ENCODE measurements at places on chromosomes 12 and 14. TPM values are rescaled to one million over a fixed set of nuclear protein-coding genes. Genes with fewer than 3 reads are reported as not detected.

GRCh38 chr14:65491274-65491673 is 78.7 kb downstream of the FUT8 start:
- no peak for DNase-seq

- no peak for DNase-seq
Observed at GRCh38 chr12:119634743-119635142, 33.2 kb upstream of the PRKAB1 start.

DNA sequence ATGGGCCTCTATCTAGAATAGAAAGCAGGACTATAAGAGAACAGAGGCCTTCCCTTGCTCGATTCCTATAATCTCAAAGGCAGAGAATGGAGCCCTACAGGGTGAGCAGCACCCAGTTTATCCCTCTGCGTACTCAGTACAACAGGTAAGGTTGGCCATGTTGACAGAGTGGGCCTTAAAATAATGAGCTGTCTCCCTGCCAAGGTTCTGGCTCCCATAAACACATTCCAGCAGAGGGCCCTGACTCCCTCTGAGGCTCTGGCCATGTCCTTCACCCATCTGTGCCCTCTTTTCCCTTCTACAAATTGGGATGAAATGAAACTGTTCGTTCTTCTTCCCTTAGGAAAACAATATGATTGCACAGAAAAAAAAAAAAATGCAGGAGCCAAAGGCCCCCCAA is 16.9 kb upstream of the PNMA1 start:
- no peak for DNase-seq

DNA sequence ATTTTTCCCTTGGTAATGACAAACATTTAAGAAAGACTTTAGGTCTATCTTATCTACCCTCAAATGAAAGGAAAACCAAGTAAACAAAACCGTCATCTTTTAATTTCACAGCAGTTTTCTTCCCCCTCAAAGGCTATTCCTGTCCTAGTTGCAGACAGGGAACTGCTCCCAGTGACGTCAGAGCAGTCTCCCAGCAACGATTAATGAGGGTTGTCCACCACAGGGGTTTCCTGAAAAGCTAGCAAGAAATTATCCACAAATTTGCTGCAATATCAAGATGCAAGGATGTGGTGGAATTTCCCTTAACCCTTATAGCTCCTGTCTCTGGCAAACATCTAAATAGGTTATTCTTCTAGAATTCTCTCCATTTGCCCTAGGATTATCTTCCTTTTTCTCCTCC is 89.1 kb upstream of the STAC3 start:
- no peak for DNase-seq

- no peak for DNase-seq
Observed at GRCh38 chr12:123306200-123306599, 34.5 kb upstream of the CDK2AP1 start.

DNA sequence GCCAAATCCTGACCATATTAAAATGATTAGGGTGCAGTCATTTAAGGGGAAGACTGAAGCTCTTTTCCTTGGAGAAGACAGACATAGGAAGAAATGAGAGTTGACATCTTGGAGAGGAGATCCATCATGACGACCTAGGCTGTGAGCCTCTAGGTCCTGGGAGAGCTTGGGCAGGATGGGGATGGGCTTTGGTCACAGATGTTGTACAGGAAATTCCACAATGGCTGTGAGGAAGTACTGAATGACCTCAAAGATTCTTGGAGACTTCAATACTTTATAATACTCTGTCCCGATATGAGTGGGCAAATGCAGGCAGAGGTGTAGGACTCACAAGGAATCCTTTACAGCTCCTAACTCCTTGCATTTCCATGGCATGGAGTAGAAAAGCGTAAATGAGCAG is 204.9 kb upstream of the FRMD6 start:
- DNase-seq = no peak

- no peak for DNase-seq
Observed at GRCh38 chr14:94474581-94475031, 1.4 kb downstream of the SERPINA9 start.

- DNase-seq = no peak
Observed at GRCh38 chr14:65038966-65039365, 52.3 kb downstream of the FNTB start.

GRCh38 chr12:93360688-93361087 is 17.0 kb upstream of the NUDT4 start:
- no peak for DNase-seq

DNA sequence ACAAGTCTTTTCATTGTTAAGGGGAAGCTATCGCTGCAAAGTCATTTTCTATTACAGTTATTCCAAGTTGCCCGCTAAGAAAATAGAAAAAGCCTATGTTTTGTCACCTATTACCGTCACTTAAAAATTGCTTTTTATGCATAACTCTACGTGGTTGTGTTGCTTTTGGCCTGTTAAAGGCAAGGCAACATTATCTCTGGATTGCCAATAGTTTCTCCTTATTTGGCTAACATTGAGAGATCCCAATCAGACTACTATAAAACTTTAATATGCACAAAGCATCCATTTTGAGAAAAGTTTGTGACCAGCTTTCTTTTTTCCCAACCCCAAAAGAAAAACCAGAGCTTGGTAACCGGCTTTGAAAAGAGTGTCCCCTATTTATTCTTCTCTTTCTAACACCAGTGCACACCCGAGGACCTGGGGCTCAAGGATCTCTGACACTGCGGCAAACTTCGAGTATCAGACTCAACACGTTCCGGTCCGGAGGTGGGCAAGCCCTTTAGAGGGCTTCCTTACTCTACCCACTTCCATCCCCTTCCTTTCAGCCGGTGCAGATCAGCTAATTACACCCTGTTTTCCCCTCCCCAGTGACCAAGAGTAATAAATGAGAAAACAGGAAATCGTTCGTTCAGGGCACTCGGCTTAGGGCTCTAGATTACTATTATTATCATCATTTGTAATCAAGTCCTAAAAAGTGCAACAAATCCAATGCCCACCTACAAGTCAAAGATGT is 1.2 kb downstream of the PPP1R12A start:
- no peak for DNase-seq

DNA sequence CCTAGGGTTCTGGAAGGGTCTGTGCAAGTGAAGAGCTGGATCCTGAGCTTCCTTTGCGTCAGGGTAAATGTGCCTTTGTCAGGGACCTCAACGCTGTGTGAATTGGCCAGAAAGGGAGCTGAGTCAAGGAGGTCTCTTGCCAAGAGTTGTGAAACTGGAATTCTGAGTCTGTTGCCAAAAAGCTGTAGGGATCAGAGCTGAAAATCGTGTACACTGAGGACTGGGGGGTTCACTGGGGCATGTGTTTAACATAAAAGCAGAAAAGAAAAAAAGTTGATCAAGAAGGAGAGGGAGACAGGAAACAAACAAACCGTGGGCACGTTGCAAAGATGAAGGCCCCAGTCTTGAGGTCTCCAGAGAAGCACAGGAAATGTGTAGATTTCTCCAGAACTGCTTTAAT is 1081.5 kb downstream of the VRK1 start:
- DNase-seq = no peak

GRCh38 chr12:1918081-1918883 is at the start of gene CACNA2D4:
CACNA2D4 (minus strand) TSS chr12:1918652; CDS start chr12:1918473, 179 bp downstream.
- no peak for DNase-seq

- no peak for DNase-seq
Observed at GRCh38 chr12:59700153-59700450, 104.3 kb downstream of the SLC16A7 start.

DNA sequence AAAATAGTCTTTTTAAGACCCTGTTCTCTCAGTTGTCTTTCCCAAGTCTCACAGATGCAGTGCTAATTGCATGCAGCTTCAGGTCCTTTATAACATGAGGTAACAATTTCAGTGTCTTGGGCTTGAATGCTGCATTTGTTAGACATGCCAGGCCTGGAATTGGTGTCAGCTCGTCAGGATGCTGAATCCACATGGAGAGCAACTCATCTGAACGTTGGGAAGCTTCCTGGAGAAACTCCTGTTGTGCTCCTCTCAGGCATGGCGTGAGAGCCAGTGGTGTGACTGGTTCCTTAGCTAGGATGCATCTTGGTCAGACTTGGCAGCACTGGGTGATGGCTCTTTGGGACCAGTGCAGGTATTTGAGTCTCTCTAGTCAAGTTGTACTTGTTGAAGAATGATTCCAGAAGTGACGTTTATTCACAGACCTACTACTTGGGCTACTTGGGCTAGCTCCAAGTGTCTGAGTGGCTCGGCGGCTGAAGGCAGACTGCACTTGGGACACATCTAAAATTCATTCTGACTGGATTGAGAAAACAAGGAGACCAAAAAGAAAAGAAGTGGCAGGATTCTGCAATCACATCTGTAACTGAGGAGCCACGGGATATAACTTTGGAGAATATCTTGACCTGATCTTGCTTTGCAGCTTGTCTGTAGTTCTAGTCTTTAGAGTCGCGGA is 134.8 kb upstream of the ARHGAP5 start:
- DNase-seq = no peak

GRCh38 chr14:53384073-53384472 is 230.9 kb upstream of the DDHD1 start:
- DNase-seq = no peak

DNA sequence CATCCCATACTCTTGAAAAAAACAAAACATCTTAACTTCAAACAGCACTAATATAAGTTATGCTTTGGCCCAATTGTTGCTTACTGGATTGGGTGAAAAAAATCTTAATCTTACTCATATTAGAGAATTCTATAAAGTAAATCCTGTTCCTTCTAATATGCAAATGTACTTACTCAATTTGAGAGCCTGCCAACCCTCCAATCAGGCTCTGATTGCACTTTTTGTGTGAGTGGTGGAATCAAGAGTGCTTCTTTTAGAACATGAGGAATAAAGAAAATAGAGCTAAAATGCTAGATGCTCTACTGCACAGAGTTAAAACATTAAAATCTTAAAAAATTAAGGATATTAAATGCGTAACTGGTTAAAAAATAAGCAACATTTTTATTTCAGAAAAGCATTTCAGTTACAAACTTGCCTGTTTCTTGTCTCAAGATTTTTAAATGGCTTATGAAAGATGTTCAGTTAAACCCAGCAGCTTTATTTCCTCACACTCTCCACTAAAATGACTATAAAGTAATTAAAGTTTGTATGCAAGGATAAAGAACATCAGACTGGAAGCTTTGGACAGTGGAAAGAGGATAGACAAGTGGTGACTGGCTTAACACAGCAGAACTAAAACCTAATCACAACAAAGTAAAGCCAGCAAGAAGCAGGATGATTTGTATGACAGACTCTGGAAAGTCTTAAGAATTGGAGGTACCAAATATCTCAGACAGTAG is 177.5 kb downstream of the SLC2A13 start:
- no peak for DNase-seq

GRCh38 chr12:24307716-24308335 is 358.4 kb upstream of the SOX5 start:
- DNase-seq = no peak

- DNase-seq = no peak
Observed at GRCh38 chr12:113240395-113240794, 19.1 kb downstream of the TPCN1 start.

- no peak for DNase-seq
Observed at GRCh38 chr14:96205059-96205977, 679 bp downstream of the BDKRB2 start.

GRCh38 chr14:89284333-89285058 is 132.5 kb downstream of the FOXN3 start:
- no peak for DNase-seq

DNA sequence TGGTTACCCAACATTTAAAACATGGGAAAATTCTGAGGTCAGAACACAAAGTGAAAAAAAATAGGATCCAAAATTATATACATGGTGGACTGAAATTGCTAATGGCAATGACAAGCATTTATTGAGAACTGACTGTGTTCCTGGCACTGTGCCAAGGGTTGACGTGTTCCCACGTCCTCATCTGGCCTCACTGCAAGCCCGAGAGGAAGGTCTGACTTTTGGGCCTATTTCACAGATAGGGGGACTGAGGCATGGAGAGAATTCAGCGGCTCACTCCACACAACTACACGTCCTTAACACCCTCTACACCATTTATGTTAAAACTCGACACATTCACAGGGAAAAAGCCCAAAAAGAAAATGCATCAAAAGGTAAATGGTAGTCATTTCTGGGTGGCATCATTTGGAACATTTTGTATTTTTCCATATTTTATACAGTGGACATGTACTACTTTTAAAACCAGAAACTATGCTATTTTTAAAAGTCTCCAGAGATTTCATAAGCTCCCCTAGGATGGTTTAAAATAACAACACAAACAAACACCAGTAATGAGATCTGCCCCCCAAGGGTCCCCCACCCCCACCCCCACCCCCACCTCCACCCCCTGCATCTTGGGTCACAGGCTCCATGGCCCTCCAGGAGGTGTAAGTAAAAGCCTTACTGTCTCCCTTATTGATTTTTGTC is 27.7 kb downstream of the CLMN start:
- no peak for DNase-seq

GRCh38 chr12:121648458-121649028 is 20.9 kb downstream of the MORN3 start:
- no peak for DNase-seq

- DNase-seq = no peak
Observed at GRCh38 chr12:124205405-124205804, 89.5 kb upstream of the RFLNA start.

Gene FIGNL2
- 0.30 TPM for total RNA-seq

Gene GPR84
- not detected for total RNA-seq

Gene PFDN5
- 309 TPM for total RNA-seq

Gene C12orf60
- 0.82 TPM for total RNA-seq

Gene GRIN2B
- not detected for total RNA-seq

Gene TSPAN8
- total RNA-seq = 0.22 TPM

Gene CLEC9A
- not detected for total RNA-seq

Gene SPX
- total RNA-seq = 2.6 TPM

Gene SMIM41
- not detected for total RNA-seq

Gene UBE3B
- total RNA-seq = 39.5 TPM

Gene ARHGAP9
- total RNA-seq = not detected

Gene STON2
- total RNA-seq = not detected

Gene RERG
- total RNA-seq = 10.8 TPM

Gene CACNB3
- total RNA-seq = 57.5 TPM

Gene OR6C2
- not detected for total RNA-seq

Gene TMPRSS12
- not detected for total RNA-seq

Gene C12orf57
- total RNA-seq = 230 TPM

Gene KRT85
- not detected for total RNA-seq

Gene NXPH4
- total RNA-seq = 75.4 TPM
